ENCODE measurements at places on chromosomes 4 and X.

DNA sequence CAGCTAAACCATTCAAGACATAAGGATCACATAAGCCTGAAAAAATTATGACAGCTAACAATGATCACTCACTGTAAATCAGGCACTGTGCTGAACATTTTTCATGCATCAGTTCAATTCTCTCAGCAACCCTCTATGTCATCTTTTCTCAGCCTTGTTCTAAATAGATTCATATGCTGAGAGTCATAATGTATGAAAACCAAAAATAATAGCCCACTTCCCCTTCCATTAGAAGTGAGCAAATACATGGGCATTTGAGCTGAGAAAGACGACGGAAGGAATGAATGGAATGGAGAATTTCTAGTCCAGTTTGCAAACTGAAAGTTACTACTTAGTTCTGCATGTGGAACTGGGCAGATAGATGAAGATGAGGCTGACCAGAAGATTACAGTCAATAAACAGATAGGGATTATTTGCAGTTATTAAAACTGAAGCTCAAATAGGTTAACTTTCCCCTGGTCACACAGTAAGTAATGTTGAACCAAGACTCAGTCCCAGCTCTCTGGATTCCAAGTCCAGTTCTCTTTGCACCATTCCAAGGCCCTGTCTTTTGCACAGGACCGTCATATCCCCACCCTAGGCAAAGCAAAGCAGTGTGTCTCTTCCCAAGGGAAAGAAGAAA is 1.6 kb upstream of the SH3RF1 start:
- peak; percentile 5 for DNase-seq

- DNase-seq: no peak
These were observed 89.3 kb downstream of the HNRNPD start for GRCh38 chr4:82284475-82284857.

GRCh38 chr4:22556495-22556894 is 40.6 kb upstream of the ADGRA3 start:
- DNase-seq: no peak

DNA sequence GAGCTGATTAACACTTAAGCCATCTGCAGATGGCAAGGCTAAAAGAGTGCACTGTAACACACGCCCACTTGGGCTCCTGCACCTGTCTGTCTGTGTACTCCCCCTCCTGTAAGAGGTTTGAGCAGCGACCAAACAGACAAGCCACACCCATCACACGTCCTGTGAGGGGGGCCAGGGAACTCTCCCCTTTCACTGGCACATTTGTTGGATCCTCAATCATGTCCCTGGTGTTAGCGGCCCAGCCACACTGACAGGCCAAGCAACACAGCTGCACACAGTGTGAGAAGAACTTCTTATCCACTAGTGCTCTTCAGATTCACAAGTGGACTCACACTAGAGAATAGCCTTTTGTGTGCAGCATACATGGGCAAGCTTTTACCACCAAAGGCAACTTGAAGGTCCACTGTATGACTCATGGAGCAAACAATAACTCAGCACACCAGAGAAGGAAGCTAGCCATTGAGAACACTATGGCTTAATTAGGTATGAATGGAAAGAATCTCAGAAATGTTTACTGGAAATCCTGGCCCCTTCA is 29.1 kb upstream of the UTP14A start:
- DNase-seq: peak; percentile 4

- DNase-seq: no peak
These were observed 516.5 kb upstream of the CNKSR2 start for GRCh38 chrX:20857746-20858145.

DNA sequence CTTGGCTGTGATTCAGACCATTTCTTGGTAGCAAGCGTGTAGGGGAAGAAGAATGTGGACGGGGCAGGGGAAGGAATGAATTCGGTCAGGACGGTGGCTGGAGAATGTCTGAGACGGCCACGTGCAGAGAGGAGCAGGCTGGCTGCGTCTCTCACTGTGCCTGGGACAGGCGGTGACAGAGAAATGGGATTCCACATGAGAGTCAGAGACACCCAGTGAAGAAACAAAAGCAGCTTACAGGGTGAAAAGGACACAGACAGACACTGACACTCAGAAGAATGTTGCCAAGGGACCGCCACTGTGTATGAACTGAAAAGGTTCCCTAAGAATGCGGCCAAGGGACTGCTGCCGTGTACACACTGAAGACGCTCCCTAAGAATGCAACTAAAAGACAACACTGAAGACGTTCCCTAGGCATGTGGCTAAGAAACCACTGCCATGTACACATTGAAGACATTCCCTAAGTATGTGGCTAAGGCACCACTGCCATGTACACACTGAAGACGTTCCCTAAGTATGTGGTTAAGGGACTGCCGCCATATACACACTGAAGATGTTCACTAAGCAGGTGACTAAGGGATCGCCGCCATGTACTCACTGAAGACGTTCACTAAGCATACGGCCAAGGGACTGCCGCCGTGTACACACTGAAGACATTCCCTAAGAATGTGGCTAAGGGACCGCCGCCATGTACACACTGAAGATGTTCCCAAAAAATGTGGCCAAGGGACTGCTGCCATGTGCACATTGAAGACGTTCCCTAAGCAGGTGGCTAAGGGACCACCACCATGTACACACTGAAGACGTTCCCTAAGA is 49.1 kb downstream of the DHRSX start:
- no peak for DNase-seq

DNA sequence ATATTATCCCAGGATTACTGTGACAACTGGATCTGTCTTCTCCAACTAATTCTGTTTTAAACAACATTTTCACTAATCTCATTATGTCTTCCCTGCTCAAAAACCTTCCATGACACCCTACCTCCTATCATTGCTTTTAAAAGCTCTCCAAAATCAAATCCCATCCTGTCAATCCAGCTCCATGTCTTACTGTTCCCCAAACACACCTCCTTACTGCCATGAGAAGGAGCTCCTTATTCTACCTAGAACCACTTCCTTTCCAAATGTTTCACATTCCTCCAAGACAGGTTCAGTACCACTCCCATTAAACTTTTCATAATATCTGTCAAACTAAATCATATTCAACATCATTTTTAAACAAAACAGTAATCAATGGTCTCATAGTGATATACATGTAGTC is 66.9 kb upstream of the WDR17 start:
- peak; percentile 29 for DNase-seq

DNA sequence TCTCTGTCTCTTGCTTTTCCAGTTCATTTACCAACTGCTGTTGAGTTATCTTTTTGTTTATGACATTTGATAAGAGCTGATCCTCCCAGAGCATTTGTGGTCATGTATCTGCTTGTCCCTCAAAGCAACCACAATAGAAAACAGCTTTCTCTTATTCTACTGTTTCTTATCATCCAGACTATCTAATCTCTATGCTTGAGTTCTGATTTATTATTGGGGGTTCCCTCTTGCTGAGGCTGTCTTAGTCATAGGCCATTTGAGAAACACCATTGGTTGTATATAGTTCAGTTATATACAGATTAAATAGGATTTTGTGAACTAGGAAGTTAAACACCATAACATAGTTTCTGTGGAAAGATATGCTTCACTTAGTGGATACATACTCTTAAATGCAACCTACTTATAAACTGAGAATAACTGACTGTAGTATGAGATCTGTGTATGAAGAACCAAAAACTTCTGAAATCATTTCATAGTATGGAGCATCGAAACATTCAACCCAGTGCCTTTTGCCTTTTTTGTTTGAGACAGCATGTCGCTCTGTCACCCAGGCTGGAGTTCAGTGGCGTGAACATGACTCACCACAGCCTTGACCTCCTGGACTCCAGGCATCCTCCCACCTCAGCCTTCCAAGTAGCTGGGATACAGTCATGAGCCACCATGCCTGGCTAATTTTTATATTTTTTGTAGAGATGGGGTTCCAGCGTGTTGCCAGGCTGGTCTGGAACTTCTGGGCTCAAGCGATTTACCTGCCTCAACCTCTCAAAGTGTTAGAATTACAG is 75.8 kb downstream of the STIM2 start:
- DNase-seq: no peak

GRCh38 chr4:70603856-70604255 is 11.8 kb downstream of the AMBN start:
- no peak for DNase-seq
